ENCODE measurements at places on chromosomes 4 and X. TPM values are rescaled to one million over a fixed set of nuclear protein-coding genes. Genes with fewer than 3 reads are reported as not detected.

The BMX gene
- total RNA-seq, result 3.4 TPM

- no peak for DNase-seq
These were observed 1948.4 kb downstream of the C4orf33 start for GRCh38 chr4:131044368-131044767.

GRCh38 chr4:164203476-164203875 is 550.5 kb upstream of the SMIM31 start:
- no peak for DNase-seq

GRCh38 chrX:129631849-129632248 is 22.9 kb downstream of the APLN start:
- no peak for DNase-seq

The MFAP3L gene
- total RNA-seq, result 4.1 TPM

DNA sequence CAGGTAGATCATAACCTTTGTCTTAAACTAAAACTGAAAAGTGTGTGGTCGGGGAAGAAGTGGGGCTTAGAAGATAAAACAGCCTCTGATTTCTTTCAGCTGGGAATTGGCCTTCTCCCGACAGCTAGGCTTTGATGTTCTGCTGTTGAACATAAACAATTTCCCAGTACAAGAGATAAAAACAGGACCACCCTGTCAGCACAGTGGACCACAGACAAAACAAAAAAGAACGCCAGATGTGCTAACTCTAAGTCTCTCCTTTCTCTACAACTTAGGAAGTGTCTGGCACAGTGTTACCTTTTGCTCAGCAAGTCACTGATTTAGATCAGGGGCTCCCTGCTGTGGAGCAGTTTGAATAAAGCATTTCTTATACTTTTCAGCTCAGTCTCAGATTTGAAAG is 87.5 kb upstream of the UXT start:
- peak; percentile 5 for DNase-seq

The KLF3 gene
- 34.4 TPM for total RNA-seq
